AG08395 (cell line): ENCODE measurements at places on chromosomes 7 and 10.

DNA sequence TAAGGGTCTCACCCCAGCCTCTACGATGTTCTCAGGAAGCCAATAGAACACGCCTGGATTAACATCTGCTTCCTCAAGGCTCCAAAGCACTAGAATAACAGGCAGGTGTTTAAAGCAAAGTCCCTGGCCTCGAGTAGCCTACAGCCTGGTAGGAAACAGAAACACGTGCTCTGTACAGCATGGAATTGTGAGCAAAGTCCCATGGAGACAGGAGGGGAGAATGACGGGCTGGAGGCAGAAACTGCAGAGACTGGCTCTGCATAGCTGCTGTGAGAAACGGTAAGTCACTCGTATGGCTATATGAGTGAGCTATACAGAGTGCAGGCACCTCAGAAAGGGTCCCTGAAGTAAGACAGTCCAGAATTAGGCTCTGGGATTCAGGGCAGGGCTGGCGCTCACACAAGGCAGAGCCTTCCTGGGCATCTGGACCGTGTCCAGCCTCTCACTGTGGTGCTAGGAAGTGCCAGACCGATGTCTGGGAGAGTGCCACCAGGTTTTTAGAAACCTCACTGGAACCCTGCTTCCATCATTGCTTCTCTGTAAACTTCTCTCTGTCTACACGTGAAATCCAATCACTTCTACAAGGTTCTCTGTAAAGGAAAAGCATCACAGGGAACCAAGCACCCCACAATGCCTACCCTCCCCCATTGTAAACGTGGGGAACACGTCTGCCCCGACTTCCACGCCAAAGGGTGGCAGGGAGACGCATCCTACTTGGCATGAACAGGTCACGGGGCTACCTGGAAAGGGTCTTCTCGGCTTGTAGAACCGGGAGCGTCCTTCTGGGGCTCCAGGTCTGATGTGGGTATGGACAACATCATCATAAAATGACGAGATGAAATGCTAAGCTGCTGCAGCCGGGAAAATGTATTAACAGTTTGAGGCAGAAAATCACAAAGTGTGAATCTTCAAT lies 38.8 kb upstream of the SHH start:
- DNase-seq: no peak

DNA sequence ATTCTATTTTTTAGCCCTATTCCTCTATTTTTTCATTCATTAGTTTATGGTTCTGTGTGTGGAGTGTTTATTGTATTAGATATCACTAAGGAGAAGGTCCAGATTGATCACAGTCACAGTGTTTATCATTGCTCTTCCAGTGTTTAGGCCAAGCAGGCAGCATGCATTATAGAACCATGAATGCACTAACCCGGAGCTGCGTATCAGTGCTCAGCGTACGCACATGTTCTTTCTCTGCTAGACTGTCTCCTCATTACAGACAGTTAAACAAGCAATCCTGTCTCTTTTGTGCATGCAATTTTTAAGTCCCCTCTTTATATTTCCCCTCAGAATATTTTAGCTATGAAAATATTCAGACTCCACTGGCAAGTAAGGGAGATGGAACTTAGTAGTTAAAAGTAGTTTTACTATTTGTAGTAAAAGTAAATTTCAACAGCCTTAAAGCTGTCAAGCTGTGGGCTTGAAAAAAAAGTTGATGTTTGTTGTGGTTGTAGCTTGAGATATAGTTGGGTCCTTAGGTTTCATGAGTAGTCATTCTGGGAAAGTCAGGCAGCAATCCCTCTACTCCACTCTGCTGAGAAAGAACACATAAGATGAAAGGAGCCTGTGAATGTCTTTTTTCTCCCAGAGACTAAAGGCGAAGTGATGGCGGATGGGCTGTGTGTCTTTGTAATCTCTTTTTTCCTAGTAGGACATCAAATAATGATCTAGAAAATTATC lies 260.4 kb downstream of the CDK14 start:
- no peak for DNase-seq

DNA sequence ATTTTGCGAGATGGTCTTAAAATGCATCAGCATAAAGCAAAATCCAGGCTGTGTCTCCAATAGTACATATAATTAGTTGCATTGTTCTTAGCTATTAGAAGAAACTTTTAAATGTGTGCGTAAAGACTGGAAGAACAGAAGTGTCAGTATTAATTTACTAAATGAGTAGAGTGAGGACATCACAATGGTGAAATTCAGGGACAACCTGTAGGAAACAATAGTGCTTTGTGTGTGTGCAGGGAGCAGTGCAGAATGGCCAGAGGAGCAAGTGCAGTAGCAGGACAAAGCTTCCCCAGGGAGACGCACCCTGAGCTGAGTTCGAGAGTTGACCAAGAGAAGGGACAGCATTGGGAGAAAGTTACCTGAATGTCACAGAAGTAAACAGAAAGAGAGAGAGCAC lies 13.7 kb downstream of the ITGB8 start:
- DNase-seq: no peak

- no peak for DNase-seq
Observed at GRCh38 chr10:25768167-25768566, 165.9 kb upstream of the MYO3A start.

DNA sequence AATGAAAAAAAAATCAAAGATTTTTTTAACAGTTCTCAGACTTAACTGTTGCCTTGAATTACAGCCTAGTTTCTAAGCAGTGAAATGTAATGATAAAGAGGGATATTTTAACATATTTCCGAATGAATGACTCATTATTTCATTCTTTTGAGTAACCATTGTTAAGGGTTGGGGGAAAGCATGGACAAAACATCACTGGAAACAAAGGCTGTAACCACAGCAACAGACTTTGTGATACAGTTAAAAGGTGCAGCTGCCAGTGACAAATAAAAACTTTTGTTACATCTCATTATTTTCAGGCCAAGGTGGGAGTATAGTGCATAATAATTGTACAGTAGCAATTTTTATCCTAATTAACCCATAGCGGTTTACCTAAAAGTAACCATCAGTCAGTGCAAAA lies 172.6 kb downstream of the LRRTM3 start:
- no peak for DNase-seq

DNA sequence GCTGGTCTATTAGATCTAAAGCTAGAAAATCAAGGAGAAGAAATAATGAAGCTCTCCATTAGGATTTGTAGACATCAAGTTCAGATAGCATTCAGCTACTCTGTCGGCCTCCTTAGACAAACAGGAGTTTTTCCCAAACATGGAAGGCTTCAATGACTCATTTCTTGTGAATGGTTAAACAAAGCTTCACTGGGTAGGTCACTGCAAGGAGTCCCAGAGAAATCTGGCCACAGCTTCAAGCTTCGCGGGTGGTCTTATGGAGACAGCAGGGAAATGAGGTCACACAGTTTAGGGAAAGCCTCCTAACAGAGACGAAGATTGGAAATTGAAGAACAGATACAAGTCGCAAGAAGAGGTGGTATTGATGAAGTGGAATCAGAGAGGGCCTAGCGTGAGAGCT lies 22.6 kb upstream of the LRRC72 start:
- DNase-seq: no peak

DNA sequence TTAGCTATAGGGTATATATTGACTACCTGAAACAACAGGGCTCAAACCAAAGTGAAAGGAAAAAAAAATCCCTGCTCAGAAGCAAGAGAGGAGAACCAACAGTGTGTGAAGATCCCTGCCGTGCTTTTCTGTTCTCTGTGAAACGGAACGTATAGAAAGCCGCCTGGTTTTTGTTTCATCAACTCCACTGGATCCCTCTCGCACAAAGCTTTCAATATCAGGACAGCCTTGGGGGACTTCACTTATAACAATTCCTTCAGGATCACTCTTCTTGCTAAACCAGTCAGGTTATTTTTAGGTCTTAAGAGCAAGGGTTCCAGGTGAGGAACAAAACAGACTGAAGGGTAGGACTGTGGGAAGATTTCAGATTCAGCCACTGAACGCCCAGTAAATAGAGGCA lies 151.1 kb upstream of the CACNA2D1 start:
- no peak for DNase-seq

DNA sequence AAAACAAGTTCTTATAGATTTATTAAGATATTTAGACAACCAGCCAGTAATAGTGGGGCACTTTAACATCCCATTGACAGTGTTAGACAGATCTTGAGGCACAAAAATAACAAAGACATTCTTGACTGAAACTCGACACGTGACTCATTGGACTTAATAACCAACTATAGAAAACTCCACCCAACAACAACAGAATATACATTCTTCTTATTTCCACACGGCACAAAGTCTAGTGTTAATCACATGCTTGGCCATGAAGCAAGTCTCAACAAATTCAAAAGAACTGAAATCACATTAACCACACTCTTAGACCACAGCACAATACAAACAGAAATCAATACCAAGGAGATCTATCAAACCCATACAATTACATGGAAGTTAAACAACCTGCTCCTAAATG lies 138.1 kb downstream of the ARL5B start:
- DNase-seq: no peak
